Stromal cell of bone marrow (primary cell): ENCODE measurements at places on chromosomes 7 and 10.

GRCh38 chr7:68787566-68787965 is 810.7 kb upstream of the AUTS2 start:
- no peak for DNase-seq

DNA sequence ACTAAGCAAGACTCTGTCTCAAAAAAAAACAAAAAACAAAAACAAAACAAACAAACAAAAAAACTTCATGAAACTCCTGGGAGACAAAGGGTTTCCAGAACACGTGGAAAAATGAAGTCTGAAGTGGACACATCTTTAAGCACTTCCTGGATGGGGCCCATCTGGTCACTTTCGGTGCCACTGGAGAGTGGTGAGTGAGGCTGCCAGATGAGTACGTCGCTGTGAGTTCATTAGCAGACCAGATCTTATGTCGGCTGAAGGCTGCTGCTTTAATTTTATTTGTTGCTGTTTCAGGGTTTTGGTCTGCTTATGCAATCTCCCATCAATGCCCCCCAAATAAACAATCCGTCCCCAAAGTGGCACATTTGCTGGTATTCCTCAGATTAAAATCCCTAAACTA is 64.4 kb downstream of the NPTX2 start:
- no peak for DNase-seq

GRCh38 chr10:116084161-116084560 is 188.8 kb downstream of the GFRA1 start:
- no peak for DNase-seq

GRCh38 chr10:30231071-30231652 is 117.9 kb downstream of the MTPAP start:
- DNase-seq = no peak

DNA sequence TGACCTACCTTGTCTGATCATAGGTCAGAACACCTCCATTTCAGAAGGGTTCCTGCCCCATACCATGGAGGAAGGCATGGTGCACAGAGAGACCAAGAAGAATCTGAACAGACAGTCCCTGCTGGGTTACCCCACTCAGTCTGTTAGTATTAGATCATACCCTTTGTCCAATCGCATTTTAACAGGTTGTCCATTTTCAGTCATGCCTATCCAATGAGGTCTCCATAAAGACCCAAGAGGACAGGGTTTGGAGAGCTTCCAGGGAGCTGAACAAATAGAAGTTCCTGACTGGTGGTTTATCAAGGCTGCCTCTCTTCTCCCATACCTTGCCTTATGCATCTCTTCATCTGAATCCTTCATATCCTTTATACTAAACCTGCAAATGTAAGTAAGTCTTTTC is 21.2 kb upstream of the SLC16A12 start:
- DNase-seq = no peak

- DNase-seq = no peak
These were observed 397.2 kb downstream of the TCERG1L start for GRCh38 chr10:130914367-130914766.
